ENCODE measurements at places on chromosomes 11 and 22.

GRCh38 chr11:30316237-30316636 is 6.7 kb upstream of the ARL14EP start:
- DNase-seq = no peak

- no peak for DNase-seq
Observed at GRCh38 chr22:44454113-44454769, 43.8 kb downstream of the RTL6 start.

DNA sequence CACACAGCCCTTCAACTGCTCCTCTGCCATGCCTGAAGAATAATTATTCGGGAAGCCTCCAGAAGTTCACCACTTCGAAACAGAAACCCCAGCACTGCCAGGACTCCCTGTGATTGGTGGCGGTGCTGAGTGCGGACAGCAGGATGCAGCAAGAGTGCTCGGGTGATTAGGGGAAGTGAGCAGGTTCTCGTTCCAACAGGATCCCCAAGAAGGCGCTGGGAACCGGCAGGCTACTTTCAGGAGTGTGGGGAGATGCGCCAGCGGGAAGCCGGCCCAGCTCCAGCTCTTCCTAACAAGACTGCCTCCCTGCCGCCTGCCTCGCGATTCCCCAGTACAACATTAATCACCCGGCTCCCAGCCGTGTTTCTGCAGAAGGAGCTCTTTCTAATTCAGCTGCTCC is 630.2 kb downstream of the BRD1 start:
- DNase-seq = peak; percentile 36

GRCh38 chr11:116693593-116694348 is 79.0 kb downstream of the BUD13 start:
- no peak for DNase-seq

DNA sequence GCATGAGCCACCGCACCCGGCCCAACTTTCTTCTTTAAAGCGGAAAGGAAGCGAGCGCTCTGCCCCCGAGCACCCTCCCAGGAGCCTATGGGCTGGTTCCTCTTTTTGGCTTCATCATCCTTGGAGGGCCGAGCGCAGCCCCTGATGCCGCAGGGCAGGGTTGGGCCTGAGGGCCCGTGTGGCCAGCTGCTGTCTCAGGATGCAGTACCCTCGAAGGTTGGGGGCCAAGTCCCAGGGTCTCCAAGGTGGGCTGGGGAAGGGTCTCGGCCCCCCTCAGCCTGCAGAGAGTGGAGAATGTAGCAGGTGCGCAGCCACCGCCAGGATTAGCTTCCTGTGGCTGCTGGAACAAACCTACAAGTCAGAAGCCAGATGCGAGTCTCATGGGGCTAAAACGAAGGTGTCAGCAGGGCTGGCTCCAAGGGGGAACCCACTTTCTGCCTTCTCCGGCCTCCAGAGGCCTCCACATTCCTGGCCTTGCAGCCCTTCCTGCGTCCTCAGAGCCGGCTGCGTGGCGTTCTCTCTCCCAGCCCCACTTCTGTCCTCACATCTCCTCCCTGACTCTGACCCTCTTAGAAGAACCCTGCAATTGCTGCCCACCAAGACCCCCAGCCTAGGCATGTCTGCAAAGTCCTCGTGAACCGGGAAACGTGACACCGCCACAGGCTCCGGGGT is 2.9 kb downstream of the PANX2 start:
- no peak for DNase-seq

- DNase-seq = no peak
Observed at GRCh38 chr11:78853521-78853920, 278.9 kb upstream of the NARS2 start.

- DNase-seq = no peak
Observed at GRCh38 chr11:581752-582151, 5.5 kb downstream of the PHRF1 start.

- peak; percentile 11 for DNase-seq
Observed at GRCh38 chr11:12602421-12602820, 71.8 kb upstream of the TEAD1 start.

DNA sequence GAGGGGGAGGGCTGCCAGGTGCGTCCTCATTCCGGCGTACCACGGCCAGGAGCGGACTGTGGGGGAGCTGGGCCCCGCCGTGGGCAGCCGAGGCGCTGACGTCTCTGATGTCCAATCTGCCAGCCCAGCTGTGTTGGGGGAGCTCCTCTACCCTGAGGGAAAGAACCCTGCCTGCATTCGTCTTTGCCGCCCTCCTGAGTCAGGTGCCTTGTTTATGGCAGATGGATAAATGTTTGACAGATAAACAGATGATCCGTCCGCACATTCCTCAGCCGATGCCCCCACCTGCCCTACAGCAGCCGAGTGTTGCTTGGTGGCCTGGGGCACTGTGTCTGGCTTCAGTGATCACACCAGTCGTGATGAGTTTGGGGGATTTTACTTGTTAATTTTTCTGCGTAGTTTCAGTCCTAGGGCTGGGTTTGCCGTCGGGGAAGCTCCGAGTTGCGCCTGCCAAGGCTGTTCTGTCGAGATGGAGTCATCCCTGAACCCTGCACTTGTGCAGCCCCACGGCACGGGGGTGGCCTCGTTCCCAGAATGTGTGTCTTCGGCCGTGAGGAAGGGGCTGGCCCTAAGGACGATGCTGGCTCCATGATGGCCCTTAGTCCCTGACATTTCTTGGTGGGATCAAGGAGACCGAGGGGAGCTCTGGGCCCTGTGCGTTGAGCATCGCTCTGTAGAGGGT is 1083.9 kb downstream of the BRD1 start:
- no peak for DNase-seq

DNA sequence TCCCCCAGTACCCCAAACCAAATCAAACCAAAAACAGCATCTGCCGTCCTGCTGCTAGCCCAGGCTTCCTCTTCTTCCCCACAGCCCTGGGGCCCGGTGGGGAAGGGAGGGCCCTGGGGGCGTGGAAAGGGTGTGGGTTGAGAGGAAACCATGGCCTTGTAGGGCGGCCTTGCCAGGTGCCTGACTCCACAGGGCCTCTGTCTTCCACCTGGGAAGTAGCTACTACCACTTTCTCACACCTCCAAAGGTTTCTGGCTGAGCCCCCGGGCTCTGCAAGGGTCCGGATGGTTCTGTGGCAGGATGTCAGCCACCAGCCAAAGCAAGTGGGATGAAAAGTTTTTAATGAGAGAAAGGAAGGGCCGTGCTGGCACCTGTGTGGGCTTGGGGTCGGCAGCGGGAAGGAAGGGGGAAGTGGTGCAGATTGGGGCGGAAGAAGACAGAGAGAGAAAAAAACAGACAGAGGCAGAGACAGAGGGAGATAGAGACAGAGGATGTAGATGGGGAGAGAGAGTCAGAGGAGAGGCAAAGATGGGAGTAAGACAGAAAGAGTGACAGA is 10.5 kb downstream of the TPST2 start:
- no peak for DNase-seq

- no peak for DNase-seq
Observed at GRCh38 chr11:130840679-130841078, 75.6 kb downstream of the SNX19 start.

- no peak for DNase-seq
Observed at GRCh38 chr11:720017-720641, 14.1 kb downstream of the EPS8L2 start.

DNA sequence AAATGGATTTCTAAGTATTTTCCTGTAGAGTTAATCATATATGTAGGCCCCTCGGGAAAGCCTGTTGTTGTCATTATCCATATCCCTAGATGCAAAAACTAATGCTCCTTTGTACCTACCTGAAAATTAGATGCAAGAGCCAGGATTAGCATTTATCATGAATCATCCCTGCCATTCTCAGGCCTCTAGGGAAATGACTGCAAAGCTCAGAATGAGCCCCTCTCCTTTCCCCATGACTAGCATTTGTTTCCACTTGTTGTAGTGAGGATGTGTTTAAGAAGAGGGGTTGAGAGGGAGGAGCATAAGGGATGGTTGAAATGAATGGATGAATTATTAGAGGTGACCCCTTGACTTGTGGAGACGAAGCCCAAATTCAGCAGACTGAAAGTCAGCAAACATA is 537.9 kb downstream of the NTM start:
- no peak for DNase-seq

DNA sequence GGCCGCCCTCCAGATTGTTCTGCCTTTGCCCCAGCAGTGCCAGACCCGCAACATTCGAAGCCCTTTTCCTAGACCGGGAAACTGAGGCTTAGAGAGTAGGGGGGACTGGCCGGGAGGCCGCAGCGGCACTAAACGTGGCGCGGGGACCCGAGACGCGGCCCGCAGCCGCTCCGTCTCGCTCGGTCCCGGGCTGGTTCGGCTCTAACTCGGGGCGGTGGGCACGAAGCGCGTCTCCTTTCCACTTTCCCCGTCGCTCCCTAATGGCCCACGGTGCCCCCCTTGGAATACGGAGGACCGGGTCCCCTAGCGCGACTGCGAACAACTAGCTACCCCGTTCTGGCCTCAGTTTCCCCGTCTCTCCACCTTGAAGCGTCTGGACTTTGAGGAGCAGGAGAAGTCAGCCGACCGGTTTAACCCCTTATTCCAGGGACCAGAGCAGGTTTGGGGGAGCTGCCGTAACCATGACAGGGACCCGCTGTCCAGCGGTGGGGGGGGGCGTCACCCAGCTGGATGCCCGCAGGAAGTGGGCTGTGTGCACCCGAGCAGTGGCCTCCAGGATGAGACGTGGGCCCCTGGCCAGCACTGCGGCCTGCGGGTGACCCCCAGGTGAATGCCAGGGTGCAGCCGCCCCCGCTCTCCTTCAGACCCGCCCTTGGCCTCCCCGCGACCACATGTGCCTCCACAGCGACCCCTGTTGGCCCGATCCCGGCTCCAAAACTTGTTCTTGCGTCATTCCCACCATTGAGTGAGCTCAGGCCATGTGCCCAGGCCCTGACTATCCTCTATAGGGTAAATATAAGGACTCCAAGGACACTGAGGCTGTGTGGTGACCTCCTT is 1.1 kb downstream of the CDC42EP1 start:
- peak; percentile 73 for DNase-seq

GRCh38 chr22:36433318-36434231 is 45.8 kb upstream of the MYH9 start:
- DNase-seq = no peak
